ENCODE measurements at places on chromosomes 11 and 22.
A peak's percentile ranks its signal among the peaks of the same experiment; 100 is the strongest.

- no peak for DNase-seq
Measured at GRCh38 chr11:76660533-76661305, 9.8 kb downstream of the LRRC32 start.

- DNase-seq, result no peak
Measured at GRCh38 chr22:39487826-39488520, 14.1 kb upstream of the MIEF1 start.

- no peak for DNase-seq
Measured at GRCh38 chr11:68256331-68256741, 15.4 kb downstream of the C11orf24 start.

GRCh38 chr11:112581747-112582146 lies 321.1 kb upstream of the PLET1 start:
- DNase-seq, result no peak

GRCh38 chr11:112771851-112772250 lies 189.4 kb upstream of the NCAM1 start:
- DNase-seq, result no peak

DNA sequence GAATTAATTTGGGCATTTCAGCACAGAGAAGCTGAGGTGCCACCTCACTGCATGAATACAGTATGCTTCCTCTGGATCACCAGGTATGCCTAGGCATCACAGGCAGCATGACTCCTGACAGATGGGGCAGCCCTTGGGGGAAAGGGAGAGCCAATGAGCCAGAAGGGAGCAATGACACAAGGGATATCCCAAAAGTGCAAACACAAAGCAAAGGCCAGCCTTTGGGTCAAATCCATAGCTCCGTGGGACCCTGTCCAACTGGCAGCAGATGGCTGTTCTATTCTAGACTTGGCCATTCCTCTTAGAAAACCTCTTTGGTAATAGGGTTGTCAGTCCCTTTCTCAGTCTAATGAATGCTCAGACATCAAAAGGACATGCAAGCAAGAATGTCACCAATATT lies 73.3 kb downstream of the SERGEF start:
- DNase-seq, result no peak

DNA sequence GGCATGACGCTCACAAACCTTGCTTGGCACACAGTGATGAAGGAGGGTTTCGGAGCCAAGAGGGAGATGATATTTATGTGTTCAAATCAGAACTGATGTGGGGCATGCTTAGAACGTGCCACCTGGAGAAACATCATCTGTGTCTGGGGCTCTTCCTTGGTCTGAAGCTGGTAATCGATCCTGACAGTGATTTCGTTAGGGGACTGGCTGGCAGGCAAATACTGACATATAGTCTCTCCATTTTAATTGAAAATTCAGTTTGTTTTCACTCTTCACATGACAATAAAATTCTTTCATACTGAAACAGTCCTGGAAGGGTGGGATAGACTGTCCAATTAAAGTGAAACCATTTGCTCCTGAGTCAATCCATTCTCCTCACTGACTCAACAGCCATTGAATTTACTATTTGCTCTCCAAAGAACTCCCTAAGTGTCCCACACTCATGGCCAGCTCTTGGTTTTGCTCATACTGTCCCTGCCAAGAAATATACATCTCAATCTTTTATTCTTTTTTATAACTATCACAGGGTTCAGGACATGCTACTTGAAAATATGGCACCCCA lies 134.8 kb downstream of the TRPC6 start:
- DNase-seq, result no peak

DNA sequence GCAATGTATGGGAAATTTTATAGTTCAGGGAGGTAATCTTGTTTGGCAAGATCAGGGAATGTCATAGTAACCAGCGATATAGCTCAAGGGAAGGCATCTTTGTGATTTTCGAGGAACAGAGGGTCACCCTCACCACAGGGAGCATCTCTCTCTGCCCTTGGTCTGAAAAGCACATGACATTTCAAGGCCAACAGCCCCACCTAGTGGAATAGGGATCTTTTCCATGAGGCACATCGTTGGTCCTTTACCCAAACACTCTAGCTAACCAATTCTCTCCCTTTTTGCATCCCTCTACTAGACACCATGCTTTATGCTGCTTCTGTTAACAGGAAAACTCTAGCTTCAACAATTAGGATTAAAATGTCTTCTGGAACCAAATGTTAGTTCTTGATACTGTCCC lies 179.0 kb downstream of the GRM5 start:
- peak; percentile 54 for DNase-seq

GRCh38 chr11:89625171-89625570 lies 84.9 kb upstream of the TRIM77 start:
- no peak for DNase-seq

DNA sequence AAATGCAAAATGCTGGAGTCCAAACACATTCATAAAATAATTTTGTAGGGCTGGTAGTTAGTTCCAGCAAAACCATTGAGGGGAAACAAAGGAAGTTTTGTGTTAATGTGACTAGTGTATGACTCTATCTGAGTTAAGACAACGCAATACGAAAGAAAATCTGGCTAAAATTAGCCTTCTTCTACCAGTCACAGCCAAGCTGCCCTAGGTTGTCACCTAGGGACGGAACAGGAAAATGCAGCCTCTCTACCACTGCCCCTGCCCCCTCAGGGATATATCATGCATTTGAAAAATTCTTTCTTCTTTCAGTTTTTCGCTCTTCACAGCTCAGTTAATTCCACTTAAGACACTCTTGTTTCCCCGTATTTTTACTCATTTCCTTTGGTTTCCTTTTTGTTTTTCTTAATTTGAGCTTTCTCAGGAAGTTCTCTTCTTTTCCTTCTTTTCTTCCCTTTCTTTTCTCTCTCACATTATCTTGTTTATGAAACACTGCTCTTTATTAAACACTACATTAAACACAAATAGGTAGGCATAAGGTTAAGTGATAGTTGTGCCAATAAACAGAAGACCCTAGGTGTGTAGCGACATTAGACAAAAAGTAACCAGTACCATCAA lies 30.6 kb downstream of the KIRREL3 start:
- no peak for DNase-seq

GRCh38 chr22:27755521-27756211 lies 45.9 kb downstream of the MN1 start:
- DNase-seq, result no peak

- DNase-seq, result no peak
Measured at GRCh38 chr11:19673924-19674729, 38.5 kb upstream of the NAV2 start.

DNA sequence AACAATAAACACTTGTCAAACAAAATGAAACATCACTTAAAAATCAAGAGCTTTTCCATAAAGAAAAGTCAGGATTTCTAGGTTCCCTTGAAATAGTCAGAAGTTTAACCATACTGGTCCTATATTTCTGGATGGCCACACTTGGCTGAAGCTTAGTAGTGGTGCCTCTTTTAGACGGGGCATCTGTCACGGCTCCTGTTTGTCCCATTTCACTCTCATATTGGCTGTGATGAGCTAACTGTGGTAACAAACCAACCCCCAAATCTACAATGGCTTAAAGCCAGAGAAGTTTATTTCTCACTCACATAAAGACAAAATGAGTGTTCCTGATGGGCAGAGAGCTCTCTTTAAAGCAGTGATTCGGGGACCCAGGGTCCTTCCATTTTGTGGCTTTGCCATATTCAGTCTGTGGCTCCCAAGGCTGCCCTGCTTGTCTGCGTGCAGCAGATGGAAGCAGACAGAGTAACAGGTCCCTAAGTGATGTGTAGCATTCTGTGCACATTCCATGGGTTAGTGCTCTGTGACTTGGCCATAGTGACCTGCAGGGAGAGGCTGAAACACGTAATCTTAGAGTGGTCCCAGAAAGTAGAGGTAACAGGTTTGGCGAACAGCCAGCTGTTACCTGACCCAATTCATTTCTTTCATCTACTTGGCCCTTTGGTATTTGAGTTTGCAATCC lies 137.4 kb downstream of the HIPK3 start:
- DNase-seq, result no peak

GRCh38 chr11:132037956-132038355 lies 667.5 kb downstream of the NTM start:
- DNase-seq, result no peak

GRCh38 chr11:61718046-61718531 lies 34.3 kb upstream of the MYRF start:
- DNase-seq, result no peak

DNA sequence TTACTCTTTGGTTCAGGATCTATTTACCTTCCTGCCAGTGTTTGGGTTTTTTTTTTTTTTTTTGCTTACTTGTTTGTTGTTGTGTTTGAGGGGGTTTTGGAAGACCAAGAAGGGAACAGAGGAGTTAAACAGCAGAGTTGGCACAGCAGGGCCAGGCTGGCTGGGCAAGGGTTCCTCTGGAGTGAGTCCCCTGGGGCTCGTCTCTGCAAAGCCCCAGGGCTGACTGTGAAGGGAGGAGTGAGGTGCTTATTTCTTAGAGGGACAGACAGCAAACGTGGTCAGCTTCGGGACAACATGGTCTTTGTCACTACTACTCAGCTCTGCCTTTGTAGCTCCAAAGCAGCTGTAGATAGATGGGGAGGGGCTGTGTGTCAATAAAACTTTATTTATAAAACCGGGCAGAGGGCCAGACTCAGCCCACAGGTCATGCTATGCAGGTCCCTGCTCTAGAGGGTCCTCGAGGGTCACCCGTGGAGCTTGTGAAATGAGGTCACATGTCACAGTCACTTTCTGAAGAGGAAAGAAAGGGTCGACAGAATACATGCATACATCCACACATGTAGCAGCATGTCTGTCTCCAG lies 1404.7 kb downstream of the BRD1 start:
- DNase-seq, result no peak

- DNase-seq, result no peak
Measured at GRCh38 chr11:61054927-61055562, 47.2 kb upstream of the CD5 start.

GRCh38 chr22:43666457-43666856 lies 145.6 kb downstream of the EFCAB6 start:
- no peak for DNase-seq

DNA sequence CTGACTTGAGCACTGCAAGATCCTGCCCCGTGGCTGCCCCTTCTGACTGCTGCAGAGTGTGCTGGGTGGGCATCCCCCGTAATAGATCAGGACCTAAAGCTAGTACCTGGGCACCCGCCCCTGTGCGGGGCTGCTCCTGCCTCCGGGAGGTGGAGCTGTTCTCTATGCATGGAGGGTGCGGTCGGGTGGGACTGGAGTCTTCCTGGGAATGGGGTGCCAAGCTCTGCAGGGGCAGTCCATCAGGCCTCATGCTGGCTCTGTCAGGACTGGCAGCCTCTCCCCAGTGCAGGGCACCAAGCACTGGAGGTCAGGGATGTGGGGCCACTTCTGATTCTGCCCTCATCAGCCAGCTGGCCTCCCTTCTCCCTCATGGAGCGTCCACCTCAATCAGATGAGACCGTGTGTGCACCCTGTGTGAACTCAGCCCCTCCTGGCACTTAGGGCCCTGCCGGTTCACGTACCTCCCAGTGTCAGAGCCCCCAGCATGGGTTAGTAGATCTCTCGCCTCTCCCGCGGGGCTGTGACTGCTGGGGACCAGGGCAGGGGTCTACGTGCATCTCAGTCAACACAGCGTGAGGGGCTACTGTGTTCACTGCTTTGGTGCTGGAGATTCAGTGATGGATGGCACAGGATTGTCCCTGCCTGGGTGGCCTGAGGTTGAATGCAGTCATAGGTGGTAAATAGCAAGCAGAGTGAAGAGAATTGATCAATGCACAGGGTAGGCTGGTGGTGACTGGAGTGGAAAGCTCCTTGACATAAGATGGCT lies 30.8 kb downstream of the MPPED1 start:
- no peak for DNase-seq

GRCh38 chr11:73645121-73645969 lies 1.0 kb upstream of the PLEKHB1 start:
- DNase-seq, result no peak

DNA sequence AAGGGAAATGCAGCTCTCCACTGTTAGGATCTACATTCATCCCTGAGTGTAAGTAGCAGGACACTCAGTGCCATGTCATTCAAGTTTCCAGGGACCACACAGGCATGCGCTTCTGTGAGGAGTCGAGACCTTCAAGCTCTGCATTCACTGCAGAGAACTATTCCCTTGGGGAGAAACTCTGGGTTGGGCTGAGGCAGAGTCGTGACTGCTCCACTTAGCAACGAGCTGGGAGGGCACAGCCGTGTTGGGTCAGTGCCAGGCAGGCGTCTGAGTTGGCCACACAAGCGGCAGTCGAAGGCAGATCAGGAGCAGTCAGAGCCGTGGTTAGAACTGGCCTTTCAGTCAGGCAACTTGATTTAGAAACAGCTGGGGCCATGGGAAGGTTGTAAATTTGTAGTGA lies 14.7 kb downstream of the MPEG1 start:
- DNase-seq, result no peak

DNA sequence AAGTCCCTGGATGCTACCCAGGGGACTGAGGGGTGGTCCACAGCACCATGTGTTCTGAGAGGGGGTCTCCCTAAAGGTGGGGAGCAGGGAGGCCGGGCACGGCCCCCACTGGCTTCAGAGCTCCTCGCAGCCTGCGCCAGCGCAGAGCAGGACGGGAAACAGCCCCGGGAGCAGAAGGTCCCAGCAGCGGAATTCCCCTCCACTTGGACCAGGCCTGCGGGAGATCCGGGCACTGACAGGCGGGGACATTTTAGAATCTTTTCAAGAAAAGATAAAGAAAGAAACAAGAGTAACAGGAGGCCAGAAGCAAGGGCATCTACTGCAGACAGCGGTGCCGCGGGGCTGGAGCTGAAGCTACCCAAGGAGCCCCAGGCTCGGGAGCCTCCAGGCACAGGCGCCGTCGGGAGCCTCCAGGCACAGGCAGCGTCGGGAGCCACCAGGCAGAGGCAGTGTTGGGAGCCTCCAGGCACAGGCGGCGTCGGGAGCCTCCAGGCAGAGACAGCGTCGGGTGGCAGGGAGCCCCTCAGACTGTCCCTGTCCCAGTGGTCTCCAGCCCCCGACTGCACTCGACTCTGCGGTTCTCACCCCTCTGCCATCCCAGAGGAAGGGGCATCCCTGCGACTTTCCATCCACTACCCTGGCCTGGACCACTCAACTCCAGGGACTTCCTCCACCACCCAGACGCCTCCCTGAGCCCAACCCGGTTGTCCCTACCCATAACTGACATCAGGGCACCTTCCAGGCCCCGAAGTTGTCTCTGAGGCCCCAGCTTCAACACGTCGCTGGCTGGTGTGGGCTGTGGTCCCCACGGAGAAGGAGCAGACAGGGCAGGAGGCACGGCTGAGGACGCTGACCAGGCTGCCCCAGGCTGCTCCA lies 211.1 kb downstream of the BRD1 start:
- no peak for DNase-seq

- no peak for DNase-seq
Measured at GRCh38 chr11:45436118-45436517, 150.0 kb upstream of the SYT13 start.

DNA sequence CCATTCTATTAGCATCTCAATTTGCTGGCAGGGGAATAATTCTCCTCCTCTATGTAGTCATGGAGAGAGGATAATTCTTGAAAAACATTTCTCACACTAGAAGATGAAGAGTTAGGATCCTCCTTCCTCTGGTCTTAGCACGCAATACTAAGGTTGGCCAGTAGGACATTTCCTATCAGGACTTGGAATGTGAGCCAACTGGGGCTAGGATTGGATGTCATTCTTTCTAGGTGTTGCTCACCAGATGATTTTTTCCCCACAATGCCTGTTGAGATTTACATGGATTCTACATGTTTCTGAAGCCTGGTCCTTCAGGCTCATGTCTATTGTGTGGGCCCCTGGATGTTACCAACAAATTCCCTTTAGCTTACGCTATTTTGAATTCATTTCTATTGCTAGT lies 28.0 kb downstream of the SLN start:
- no peak for DNase-seq
